ENCODE measurements at places on chromosomes 11 and 22.

- no peak for DNase-seq
These were observed 12.6 kb downstream of the DIXDC1 start for GRCh38 chr11:111949519-111950426.

DNA sequence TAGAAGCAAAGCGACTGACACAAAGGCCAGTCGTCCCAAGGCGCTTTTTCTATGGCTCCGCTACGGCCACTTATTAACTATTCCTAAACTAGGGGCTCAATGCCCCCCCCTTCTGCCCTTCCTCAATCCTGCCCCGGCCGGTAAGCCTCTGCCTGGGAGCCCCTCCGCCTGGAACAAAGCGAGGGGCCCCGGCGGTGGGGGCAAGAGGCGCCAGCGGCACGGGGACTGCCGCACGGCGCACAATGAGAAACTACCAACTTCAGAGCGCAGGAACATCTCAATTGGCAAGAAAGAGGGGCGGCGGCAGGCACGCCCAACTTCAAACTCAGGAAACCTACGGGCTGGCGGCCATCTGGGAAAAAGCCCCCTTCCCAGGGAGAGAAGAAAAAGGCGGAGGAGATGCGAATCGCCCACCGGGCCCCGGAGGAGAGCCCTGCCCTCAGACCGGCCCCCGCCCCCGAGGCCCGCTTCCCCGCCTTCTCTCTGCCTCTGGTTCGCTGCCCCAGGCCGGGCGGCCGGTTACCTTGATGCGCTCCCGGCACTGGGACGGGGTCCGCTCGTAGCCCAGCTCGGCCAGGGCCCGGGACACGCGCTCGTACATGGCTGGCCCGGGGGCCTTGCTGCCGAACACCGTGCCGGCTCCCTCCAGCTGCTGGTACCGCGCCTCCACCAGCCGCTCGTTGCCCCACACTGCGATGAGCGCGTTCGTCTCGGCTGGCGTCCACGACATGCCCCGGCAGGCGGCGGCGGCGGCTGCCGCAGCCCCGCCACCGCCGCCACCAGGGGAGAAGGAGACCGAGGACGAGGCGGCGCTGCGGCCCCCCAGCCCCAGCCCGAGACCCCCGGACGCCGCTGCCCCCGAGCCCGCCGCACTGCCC, 619 bp downstream of the MSANTD2 start:
- DNase-seq = peak; percentile 3

DNA sequence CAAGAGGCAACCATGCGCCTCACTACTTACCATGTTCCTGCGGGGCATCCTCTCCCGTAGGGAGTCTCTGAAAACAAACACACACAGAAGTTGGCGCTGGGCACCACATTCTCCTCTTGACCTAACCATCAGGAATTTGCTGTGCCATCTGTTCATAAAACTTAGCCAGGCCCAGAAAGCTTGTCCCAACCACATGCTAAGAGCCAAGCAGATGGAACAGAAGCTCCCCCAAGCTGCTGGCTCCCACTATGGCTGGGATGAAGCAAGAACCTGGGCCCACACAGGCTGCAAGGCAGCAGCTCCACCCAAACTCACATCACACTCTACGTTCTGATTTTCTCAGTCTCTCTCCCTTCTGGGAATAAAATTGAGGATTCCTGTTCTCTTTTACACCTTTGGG, 17.4 kb downstream of the HPS4 start:
- DNase-seq = no peak

DNA sequence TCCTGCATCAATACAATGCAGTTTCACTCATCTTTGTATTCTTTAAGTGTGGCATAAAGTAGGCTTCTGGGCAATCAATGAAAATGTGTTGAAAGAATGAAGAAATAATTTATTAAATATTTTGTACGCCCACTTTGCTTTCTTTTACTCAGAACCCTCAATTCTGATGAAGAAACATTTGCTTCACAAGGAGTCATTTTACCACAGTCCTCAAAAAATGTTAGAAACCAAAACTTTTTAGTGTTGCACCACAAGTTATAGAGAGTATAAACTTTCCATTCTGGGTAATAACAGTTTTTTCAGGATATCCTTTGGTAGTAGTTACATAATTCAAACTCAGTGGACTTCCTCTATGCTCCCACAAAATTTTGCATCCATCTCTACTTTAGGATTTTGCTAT, 360.5 kb downstream of the DLG2 start:
- DNase-seq = no peak

Data from fibroblast of upper back skin (primary cell).